ENCODE measurements at places on chromosomes 6 and 20.

DNA sequence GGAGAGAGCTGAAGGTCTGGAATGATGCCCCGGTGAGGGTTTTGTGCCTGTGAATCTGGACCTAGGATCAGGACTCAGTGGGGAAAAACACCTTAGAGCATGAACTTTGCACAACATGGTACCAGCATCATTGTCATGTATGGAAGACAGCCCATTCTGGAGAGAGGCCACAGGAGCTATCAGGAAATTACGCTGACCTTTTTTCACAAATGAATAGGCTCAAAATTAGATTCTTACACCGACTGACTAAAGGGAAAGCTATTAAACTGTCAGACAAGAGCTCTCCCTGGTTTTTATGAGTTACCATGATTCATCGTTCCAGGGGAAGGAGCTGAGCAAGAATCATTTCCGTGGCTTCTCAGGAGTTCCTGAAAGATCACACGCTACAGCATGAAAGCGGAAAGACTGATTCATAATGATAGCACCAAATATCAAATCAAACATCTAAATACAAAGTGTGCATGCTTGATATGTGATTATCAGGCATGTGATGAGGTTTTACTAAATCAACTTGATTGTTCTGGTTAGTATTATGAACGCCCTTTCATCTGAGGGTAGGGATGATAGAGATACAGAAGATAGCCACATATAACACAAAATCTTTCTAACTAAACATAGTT, 224.9 kb upstream of the SMLR1 start:
- DNase-seq = peak; percentile 79

DNA sequence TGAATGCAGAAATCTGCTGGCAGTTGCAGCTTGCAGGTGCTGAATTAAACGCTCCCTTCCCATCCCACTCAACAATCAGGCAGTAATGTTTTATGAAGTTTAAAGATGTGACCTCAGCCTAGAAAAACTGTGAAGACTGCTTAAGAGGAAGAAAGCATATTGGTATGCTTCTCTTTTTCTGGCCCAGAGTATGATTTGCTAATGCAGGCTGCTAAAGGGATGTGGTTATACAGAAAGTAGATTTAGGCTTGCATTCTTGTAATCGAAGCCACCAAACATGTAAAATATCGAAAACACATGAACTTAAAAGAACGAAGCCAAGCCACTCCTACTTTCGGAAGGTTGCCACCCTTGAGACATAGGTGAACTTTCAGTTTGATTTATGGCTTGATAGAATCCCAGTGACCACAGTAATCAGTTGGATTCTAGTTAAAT, 40.7 kb downstream of the MAP3K5 start:
- DNase-seq = peak; percentile 92

- DNase-seq = no peak
Measured at GRCh38 chr6:109091314-109092024, 3.2 kb downstream of the SESN1 start.

DNA sequence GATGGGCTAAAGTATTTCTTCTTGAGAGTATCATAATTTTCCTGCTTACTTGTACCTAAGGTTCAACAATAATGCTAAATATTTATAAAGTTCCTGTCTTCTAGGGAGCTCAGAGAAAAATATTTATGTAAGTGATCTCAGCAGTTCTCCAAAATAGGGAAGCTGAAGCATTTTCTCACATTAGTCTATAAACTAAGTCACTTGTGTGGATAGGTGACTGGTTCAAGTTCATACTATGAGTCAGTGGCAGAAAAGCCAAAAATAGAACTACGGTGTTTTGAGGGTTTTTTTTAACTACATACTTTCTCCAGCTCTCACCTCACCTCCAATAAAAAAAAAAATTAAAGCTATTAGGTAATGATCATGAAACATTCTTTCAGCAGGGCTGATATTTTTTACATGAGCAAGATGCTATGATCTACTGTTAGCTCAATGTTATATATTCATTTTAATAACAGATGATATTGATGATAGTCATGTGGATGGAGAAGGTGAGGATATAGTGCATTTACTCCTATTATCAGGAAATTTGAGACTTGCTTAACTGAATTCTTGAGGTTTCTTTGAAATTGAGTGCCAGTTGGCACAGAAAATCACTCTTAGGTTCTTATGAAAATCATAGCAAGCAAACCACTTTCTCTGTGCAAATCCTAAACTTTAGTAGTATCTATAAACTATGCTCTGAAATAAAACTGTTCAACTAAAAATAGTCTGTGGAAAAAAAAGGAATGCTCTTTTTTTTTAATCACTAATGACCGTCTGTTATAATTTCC, 4.1 kb upstream of the MOXD1 start:
- no peak for DNase-seq

DNA sequence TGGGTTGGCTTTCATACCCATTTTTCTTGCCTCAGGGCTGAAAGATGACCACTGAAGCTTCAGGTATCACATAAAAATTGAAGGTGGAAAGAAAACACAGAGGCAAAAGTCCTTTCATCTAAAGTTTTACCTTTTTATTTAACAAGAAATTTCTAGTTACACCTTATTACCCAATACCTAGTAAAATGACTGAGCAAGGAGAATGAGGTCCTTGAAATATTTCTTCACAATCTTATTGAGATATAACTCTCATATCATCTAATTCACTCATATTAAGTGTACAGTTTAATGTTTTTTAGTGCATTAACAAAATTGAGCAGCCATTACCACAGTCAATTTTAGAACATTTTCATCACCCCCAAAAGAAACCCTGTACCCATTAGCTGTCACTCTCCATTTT, 112.9 kb upstream of the ADTRP start:
- no peak for DNase-seq

DNA sequence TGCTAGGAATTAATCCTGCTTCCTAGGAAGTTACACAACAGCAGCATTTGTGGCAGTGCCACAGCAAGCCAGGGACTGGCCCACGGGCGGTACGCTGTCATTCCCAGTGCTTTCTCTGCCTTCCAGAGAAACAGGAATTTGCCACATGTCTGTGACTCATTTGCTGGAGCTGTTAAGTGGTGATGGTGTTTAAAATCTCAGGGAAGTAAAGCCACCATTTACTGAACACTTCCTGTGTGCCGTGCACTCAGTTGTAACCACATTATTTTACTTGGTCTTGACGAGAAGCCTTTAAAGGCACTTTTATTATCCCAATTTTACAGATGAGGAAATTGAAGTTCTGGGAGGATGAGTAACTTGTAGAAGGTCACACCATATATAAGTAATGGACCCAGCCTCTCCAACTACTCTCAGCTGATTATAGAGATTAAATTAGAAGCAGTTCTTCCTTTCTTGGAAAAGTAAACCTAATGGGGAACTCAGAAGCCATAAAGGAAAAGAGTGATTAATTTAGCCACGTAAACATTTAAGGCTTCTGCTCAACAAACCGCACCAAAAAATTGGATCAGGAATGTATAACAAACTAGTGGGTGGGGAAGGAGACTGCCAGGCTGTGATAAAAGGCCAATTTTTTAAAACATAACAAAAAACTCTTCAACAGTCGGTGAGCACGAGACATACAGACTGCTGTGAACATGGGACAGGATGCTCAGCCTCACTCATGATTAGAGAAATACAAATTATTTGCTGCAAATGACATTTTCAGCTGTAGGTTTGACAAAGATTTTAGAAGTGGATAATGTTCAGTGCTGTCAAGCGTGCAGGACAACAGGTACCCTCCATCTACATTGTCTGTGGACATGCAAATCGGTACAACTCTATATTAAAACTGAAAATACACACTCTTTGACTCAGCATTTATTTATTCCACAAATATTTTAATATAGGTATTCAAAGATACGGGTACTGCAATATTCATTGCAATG, 311.2 kb downstream of the NRN1 start:
- DNase-seq = no peak

GRCh38 chr6:160595838-160596832, 67.9 kb downstream of the LPA start:
- no peak for DNase-seq

GRCh38 chr20:19376451-19377229, 164.2 kb downstream of the SLC24A3 start:
- no peak for DNase-seq

GRCh38 chr6:158947284-158947683, 52.7 kb downstream of the RSPH3 start:
- no peak for DNase-seq

GRCh38 chr6:127221201-127221600, 45.5 kb upstream of the RNF146 start:
- no peak for DNase-seq

DNA sequence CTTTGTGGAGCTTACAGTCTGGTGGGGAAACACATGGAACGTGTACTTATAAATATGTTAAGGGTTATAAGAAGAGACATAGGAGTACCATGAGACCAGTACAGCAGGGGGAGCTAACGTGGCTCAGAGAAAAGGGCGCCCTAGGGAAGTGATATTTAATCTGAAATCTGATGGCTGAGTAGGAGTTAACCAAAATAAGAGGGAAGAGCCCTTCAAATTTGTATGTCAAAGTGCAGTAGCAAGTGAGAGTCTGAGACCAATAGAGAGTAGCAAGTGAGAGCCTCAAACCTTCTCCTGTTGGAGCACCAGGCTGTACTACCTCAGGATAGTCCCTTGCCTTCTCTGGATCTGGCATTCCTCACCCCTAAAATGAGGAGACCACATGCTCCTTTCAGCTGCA, 6.1 kb upstream of the PKIG start:
- DNase-seq = no peak

DNA sequence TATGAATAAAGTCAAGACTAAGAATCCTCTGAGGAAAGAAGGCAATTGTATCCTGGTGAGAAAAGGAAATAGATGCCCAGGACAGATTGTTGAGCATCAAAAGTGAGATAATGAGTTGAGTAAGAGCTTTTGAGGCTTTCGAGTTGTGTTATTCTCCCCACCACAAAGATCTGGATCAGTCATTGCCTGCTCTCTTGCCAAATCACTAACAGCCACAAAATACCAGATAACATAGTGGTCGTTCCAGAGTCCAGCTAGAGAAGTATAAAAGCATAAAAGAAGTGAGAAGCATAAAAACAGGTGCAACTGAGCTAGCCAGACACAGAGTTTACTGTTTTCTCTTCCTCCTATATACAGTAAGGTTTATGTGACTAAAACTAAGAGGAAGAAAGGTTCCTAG, 4.9 kb downstream of the SPINT4 start:
- no peak for DNase-seq

GRCh38 chr6:105519954-105520353, 117.1 kb upstream of the PREP start:
- no peak for DNase-seq

DNA sequence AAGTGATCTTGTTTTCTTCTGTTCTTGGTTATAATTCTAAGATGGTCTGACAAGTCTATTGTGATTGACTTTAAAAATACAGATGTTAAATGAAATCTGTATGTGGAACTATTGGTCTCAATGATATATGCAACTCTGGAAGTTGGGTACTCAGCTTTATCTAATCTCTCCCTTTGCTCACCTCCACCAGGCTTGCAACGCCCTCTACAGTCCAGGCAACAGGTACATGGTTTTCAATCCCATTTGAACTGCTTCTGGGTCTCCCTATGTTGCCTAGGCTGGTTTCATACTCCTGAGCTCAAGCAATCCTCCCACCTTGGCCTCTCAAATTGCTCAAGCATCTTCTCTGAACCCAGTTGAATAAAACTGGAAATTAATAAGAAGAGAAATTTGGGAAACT, 25.6 kb upstream of the HLA-DQB1 start:
- DNase-seq = peak; percentile 58

- DNase-seq = no peak
Measured at GRCh38 chr6:6823568-6824224, 235.2 kb downstream of the LY86 start.

DNA sequence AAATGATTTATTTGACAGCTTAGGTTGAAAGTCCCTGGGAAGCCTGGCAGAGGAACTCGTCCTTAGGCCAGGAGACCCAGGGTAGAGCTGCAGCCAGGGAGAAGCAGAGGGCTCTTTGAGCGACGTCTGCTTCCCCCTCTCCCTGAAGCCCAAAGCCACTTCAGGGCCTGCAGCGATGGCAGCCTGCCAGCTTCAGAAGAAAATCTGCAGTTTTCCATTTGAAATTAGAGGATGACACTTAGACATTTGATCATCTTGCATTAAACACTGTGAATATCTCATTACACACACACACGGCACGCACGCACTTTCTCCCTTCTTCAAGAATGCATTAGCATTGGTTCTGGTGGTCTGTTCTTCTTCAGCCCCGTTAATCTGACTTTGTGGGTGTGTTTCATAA, 96.5 kb downstream of the PLEKHG1 start:
- no peak for DNase-seq

- DNase-seq = no peak
Measured at GRCh38 chr20:52494244-52494643, 302.7 kb upstream of the ZFP64 start.

GRCh38 chr6:32175711-32176475, at the start of gene AGPAT1:
TSS of gene AGPAT1 (minus strand) at chr6:32176084. CDS start at chr6:32171496, 4,588 bp downstream.
- peak; percentile 95 for DNase-seq

DNA sequence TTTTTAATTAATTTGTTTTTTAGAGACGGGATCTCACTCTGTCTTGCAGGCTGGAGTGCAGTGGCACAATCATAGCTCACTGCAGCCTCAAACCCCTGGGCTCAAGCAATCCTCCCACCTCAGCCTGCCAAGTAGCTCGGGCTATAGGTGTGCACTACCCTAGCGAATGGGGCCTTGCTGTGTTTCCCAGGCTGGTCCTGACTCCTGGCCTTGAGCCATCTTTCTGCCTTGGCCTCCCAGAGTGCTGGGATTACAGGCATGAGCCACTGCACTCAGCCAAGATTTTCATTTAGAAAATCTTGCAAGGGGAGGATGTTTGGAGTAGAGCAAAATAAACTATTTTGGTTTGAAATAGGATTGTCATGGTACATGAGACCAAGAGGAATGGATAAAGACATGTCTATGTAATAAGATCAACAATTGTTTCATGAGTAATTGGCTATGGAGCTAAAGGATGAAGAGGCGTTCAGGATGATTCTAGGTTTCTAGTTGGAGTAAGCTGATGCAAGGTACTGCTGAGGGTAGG, 237.8 kb downstream of the UST start:
- DNase-seq = no peak

DNA sequence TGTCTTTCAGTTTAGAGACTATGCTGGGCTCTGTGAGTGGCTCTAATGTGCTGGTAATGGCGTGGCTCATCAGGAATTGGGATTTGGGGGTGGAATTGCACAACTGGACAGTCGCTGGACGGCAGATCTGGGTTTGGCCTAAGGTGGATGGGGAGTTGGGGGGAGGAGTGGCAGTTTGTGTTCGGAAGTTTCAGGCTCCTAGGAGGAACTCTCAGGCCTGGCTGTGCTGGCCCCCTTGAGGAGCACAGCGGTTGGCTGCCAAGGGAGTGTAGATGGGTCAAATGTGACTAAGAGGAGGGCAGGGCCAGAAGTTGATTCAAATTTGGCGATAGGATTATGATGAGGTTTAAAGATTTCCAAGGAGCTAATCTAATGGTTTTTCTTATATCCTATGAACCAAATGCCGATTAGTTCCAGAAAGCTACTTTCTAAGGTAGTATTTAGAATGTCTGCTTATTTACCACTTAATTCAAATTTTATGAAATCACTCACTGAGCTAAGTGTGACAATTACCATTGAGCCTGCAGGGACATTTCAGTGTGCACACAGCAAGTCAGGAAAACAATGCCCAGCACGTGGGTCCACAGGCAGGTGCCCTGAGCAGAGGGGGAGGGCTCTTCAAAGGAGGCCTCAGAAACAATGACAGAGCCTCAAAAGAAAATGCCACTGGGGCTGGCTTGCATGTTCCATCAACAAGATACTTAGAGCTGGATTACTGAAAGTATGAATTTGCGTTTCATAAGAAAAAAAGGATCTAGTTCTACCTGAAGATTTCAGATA, 111.0 kb downstream of the GJA10 start:
- DNase-seq = no peak

Data from T-helper 1 cell (primary cell).